Activated CD4-positive, alpha-beta T cell treated with anti-CD3 and anti-CD28 coated beads for 48 hours (primary cell): ENCODE measurements at places on chromosomes 12 and 14.

DNA sequence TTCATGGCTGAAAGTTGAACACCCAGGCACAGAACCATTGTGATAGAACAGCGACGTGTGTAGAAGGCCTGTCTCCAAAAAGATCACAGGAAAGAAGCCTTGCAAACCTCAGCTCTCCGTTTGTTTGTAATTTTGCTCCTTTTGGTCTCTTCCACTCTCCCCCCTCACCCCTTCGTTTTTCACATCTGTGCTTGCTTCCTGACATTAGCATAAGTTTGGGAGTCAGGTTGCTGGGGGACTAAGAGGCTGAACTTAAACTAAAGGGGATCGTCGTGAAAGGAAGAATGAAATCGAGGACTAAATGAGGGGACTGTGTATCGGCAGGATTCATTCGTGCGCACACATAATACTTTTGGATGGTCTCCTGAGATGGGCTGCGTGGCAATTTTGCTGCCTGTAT, 200.6 kb downstream of the BCAT1 start:
- no peak for DNase-seq

GRCh38 chr14:105537580-105538474, 11.4 kb downstream of the TMEM121 start:
- DNase-seq, result peak; percentile 79

- DNase-seq, result peak; percentile 68
These were observed 21.0 kb upstream of the RNASE2 start for GRCh38 chr14:20934148-20934762.

- no peak for DNase-seq
These were observed 31.0 kb downstream of the SLC25A29 start for GRCh38 chr14:100275214-100275613.

GRCh38 chr14:96416292-96416691, 24.4 kb downstream of the AK7 start:
- DNase-seq, result no peak
